Mesothelial cell of epicardium (in vitro differentiated cells): ENCODE measurements at places on chromosomes 16 and 17. TPM values are rescaled to one million over a fixed set of nuclear protein-coding genes. Genes with fewer than 3 reads are reported as not detected.

The IL21R gene
- total RNA-seq = 0.09 to 0.22 TPM (median 0.13 TPM) in 3 replicates

The ATP1B2 gene
- total RNA-seq = 9.6 to 10.5 TPM (median 10.2 TPM) in 3 replicates

DNA sequence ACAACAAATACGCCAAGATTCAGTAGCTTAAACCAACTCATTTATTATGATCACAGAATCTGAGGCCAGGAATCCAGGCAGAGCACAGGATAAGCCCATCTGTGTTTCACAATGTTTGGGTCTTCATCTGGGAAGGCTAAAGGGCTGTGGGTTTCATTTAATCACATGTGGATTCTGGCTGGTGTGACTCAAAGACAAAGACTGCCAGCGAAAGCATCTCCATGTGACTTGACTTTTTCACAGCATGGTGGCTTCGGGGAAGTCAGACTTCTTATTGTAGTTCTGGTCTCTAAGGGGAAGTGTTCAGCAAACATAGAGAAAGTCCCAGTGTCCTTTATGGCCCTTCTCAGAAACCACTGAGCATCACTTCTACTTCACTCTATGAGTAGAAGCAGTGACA, 1014.4 kb upstream of the GOT2 start:
- no peak for DNase-seq

DNA sequence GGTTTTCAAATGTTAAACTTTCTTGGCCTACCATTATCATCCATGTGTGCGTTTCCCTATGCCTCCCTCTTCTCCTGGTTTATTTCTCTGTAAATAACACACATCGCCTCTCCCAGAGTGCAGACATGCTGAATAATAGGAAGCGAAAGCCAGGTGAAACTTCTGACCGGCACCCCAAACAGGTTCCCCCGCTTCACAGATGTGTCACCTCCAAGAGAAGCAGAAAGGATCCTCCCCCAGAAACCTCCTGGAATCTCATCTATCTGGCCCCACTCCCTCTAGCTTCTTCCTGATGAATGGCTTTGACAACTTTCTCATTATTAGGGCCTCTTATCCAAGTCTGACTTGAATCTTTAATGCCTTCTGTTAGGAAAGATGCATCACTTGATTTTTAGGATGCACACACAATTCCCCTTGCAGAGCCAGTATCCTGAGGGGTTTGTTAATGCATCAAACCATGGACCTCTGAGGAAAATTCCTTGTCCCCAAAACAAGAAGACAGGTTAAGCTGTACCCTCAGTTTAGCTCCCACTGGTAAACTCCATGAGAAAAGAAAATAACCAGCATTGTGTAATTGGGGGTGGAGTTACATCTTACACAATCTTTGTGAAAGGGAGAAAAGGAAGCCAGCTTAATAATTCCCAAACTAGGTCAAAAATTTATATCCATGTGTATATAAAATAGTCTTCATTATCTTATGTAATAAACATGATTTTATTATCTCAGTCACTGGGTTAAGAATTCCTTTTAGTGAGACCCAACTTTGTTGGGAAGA, 20.1 kb upstream of the HYDIN start:
- no peak for DNase-seq

The C17orf107 gene
- 8.6 to 9.3 TPM (median 9.2 TPM) in 3 replicates for total RNA-seq

GRCh38 chr17:74513987-74514631, 17.2 kb downstream of the CD300LB start:
- no peak for DNase-seq

GRCh38 chr16:4591191-4591590, 23.5 kb downstream of the UBALD1 start:
- no peak for DNase-seq
